ENCODE measurements at places on chromosomes 4 and X. TPM values are rescaled to one million over a fixed set of nuclear protein-coding genes. Genes with fewer than 3 reads are reported as not detected.

Gene DHRSX
- 23.0 TPM for total RNA-seq

Gene CLCN4
- total RNA-seq, result 9.6 TPM

Gene PF4V1
- total RNA-seq, result not detected

Gene COL25A1
- total RNA-seq, result 2.5 TPM

Gene ETDA
- total RNA-seq, result not detected

Gene C4orf36
- total RNA-seq, result not detected

Gene SPIN4
- 0.98 TPM for total RNA-seq

Gene SPANXN5
- total RNA-seq, result not detected

Gene VGLL1
- not detected for total RNA-seq

Gene CLOCK
- total RNA-seq, result 14.4 TPM

Gene TCEAL9
- total RNA-seq, result 4.0 TPM

Gene CFI
- 426 TPM for total RNA-seq

Gene SORCS2
- 0.35 TPM for total RNA-seq

Gene LANCL3
- total RNA-seq, result 0.05 TPM

Gene ADGRG4
- 0.13 TPM for total RNA-seq

Gene CSN1S1
- total RNA-seq, result not detected

Gene FMR1NB
- total RNA-seq, result not detected

Gene HELT
- total RNA-seq, result not detected

Gene NPY2R
- total RNA-seq, result not detected

Gene DNAAF6
- total RNA-seq, result not detected

Gene GYG2
- total RNA-seq, result 16.7 TPM

Gene SLC10A6
- total RNA-seq, result 0.20 TPM

Gene CD99L2
- total RNA-seq, result 36.7 TPM

Gene HTR2C
- not detected for total RNA-seq

Gene UGT2B15
- total RNA-seq, result 111 TPM

Gene CCNB3
- 0.18 TPM for total RNA-seq
